ENCODE measurements at places on chromosomes 2 and 18. TPM values are rescaled to one million over a fixed set of nuclear protein-coding genes. Genes with fewer than 3 reads are reported as not detected.

GRCh38 chr18:74530584-74530862 lies 3.8 kb upstream of the CNDP1 start:
- DNase-seq = no peak

DNA sequence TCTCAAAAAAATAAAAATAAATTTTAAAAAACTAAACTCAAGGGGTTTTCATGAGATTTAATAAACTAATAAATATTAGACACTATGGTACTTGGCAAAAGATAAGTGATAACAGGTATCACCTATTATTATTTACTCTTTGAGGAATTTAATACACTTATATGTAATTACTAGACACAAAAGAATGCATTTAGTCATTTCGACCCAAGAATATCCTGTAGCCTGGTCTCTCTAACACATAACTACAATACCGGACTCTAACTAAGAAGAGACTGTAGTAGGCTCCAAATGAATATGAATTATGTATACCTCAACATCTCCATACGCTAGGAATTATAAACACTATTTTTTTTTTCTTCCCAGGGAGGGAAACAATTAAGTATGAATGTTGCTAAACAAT lies 850.7 kb downstream of the CPS1 start:
- no peak for DNase-seq

AQP12B gene
- not detected for total RNA-seq

- DNase-seq = no peak
Measured at GRCh38 chr2:771538-771937, 94.3 kb upstream of the TMEM18 start.

GRCh38 chr2:128438586-128438985 lies 119.9 kb upstream of the HS6ST1 start:
- peak; percentile 33 for DNase-seq

DNA sequence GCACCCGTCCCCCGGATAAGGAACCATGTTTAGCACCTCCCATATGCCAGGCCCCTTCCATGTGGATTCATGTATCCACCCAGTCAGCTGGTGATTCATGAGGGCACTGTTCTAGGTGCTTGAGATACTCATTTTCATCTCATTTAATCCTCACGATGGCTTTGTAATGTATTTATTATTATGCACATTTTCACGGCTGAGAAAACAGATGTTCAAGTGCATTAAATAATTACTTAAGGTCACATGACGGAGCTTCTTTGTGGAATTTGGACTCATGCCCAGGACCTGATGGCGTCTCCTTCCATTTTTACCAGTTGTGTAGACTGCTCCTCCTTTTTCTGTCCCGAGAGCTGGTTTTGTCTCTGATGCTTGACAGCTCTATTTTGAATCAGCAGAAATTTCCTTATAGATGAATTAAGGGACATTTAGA lies 72.2 kb upstream of the RBM44 start:
- DNase-seq = no peak

- DNase-seq = no peak
Measured at GRCh38 chr2:127893033-127893432, 7.3 kb upstream of the AMMECR1L start.

GRCh38 chr18:25287106-25287505 lies 64.9 kb downstream of the ZNF521 start:
- DNase-seq = no peak

- DNase-seq = no peak
Measured at GRCh38 chr2:118349365-118349764, 261.1 kb downstream of the INSIG2 start.

CAPN13 gene
- 0.14 TPM for total RNA-seq

RFX8 gene
- 0.65 TPM for total RNA-seq

GRCh38 chr2:180690611-180691010 lies 289.8 kb upstream of the UBE2E3 start:
- DNase-seq = no peak

SERPINB10 gene
- total RNA-seq = not detected

METTL5 gene
- 47.0 TPM for total RNA-seq

- no peak for DNase-seq
Measured at GRCh38 chr2:196331851-196332250, 160.5 kb upstream of the STK17B start.

GRCh38 chr2:43185146-43185545 lies 41.3 kb downstream of the ZFP36L2 start:
- DNase-seq = no peak

GRCh38 chr18:77013811-77014521 lies 118.6 kb downstream of the MBP start:
- DNase-seq = no peak

GRCh38 chr2:47195148-47195547 lies 40.0 kb upstream of the STPG4 start:
- DNase-seq = no peak

- no peak for DNase-seq
Measured at GRCh38 chr2:29627279-29627711, 294.1 kb downstream of the ALK start.

DNA sequence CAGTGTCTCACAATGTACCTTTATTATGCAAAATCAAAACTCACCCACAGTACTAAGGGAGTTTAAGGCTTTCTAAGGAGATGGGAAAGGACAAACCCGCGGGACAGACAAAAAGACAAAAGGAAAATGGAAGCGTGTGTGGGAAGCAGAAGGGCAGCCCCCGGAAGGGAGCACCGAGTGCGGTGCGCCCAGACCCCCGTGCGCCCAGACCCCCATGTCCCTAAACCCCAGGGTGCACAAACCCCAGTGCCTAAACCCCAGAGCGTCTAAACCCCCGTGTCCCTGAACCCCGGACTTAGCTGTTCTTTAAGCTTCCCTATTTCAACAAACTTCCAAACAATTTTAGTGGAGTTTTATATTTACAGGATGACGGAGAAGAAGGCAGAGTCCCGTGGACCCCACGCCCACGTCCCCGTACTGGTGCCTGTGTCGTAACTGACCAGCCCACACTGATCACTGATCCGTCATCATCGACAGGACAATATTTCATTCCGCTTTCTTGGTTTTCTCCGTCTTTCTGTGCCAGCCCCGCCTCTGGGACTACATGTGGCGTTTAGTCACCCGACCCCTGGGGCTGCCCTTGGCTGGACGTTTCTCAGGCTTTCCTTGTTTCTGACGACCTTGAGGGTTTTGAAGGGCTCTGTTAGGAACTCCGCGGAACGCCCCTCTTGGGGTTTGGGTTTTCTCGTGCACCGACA lies 76.9 kb downstream of the RTP5 start:
- no peak for DNase-seq

DNA sequence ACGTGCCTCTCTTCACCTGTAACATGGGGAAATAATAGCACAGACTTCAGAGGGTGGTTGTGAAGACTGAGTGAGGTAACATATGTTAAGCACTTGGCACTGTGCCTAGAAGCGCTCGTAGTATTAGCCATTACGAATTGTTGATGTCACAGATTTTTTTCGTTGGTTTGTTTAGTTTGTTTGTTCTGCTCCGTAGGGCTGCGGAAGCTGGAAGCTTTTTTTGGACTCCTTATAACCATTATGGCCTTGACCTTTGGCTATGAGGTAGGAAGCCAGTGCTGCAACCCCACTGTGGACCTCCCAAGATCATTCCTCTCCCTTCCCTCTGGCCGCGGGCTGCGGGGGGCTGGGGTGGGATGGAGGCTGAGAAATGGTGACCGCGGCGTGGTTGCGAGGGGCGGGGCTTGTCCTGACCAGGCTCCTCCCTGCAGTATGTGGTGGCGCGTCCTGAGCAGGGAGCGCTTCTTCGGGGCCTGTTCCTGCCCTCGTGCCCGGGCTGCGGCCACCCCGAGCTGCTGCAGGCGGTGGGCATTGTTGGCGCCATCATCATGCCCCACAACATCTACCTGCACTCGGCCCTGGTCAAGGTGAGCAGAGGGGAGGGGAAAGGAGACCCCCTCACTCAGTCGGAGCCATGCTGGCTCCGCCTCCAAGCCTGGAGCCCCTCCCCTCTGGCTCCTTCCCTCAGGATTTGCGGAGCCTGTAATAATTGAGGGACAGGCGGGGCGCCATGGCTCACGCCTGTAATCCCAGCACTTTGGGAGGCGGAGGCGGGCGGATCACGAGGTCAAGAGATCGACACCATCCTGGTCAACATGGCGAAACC lies 5.5 kb downstream of the SLC11A1 start:
- DNase-seq = peak; percentile 71

TNFAIP6 gene
- 1.2 TPM for total RNA-seq

PLGLB1 gene
- total RNA-seq = 8.4 TPM

GRCh38 chr2:75594596-75594995 lies 33.9 kb upstream of the EVA1A start:
- no peak for DNase-seq

DNA sequence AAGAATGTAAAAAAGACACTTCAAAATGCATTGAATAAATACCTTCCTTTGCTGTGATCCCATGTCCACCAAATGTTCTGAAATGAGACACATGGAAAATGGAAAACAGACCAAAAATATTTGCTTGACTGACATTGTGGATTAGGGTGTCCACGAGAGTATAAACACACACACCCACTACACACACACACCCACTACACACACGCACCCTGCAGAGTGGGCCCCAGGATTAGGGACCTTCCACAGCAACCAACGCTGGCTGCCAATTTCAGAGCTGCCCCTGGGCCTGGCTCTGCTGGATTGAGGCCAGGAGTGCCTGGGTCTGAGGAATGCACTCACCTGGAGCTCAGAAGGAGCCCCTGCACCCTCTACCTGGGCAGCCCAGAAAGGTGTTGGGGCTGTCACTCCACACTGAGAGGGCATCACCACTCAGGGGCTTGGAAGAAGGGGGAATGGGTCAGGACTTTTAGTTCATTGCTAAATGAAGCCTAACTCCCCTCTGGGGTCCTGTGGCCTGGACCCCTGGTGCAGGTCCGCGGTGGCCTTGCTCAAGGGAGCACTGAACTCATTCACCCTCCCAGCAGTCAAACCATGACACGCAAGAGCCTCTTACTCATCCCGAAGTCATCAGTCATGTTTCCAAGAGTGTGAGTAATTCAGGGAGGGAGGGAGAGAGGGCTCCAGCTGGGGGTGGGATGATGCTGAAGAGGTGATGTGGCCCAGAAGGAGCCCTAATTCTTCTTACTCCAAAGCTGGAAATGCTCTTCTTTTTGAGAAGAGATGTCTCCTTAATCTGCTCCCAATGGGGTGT lies 50.2 kb upstream of the PLB1 start:
- DNase-seq = no peak

SP3 gene
- 113 TPM for total RNA-seq

DNA sequence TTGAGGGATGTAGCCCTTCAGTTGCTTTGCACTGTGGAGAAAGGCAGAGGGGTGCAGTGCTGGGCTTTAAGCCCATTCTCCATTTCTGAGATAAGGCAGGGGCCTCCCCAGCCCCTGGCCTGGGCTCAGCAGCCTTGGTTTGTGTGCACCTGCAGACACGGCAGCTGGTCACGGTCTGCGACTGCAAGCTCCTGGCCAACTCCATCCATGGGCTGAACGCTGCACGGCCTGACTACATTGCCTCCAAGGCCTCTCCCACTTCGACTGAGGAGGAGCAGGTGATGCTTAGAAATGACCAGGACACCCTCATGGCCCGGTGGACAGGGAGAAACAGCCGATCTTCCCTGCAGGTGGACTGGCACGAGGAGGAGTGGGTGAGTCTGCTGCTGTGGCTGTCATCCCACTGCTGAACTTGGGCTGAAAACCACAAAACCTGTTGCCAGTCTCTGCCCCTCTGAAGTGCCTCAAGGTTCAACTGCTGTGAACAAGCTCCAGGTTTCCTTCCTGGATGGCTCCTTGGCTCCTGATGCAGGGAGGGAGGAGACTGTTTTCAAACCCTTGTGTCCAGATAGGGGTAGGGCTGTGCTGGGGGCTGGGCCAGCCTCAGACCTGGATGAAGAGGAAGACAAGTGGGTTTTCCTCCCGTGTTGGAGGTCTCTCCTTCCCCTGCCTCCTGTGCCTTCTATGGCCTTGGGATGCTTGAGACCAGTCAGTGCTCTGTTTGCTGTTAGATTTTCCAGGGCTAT lies 54.0 kb downstream of the COA5 start:
- no peak for DNase-seq

GRCh38 chr2:71776227-71776626 lies 322.9 kb downstream of the DYSF start:
- DNase-seq = no peak

GRCh38 chr2:120675460-120676130 lies 60.1 kb upstream of the GLI2 start:
- no peak for DNase-seq

KRTCAP3 gene
- total RNA-seq = 26.1 TPM

RTP5 gene
- not detected for total RNA-seq

ANTXR1 gene
- 144 TPM for total RNA-seq

All from mesothelial cell of epicardium (in vitro differentiated cells).